Hepatic stellate cell (primary cell): ENCODE measurements at places on chromosomes 13 and 19.

GRCh38 chr13:77375560-77376108 is 48.7 kb upstream of the MYCBP2 start:
- no peak for DNase-seq

GRCh38 chr13:53054569-53054968 is 26.0 kb downstream of the OLFM4 start:
- no peak for DNase-seq

DNA sequence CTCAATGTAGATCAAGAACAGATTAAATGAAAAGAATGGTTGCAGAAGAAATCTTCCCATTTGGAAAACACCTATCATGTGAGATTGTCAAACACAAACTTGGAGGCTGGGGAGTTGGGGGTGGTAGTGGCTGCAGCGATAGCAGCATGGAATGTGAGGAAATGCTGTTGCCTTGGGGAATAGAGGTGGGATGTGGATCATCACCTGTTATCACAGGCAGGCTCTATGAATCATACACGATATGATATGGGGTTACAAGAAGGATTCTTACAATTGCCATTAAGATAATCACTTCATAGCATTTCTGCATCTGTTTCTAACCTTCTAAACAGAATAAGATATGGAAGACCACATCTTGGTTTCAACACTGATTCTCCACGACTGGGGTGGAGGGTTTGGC is 88.7 kb downstream of the RNASEH2B start:
- no peak for DNase-seq

- no peak for DNase-seq
Measured at GRCh38 chr19:19067276-19068072, 3.7 kb downstream of the SLC25A42 start.

DNA sequence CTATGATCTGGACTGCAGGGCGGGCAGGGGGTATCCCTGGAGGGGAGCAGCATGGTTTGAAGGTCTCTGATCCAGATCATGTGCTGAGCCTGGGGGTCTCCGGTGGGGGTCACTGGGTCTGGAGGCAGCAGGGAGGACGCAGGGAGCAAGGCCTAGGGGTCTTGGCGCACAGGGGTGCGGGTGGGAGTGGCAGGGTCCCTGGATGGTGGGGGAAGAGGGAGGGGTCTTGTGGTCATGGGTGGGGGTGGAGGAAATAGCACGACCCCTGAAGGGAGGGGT is 1.9 kb downstream of the BTBD2 start:
- DNase-seq, result no peak

GRCh38 chr19:10173527-10173926 is 21.2 kb downstream of the DNMT1 start:
- DNase-seq, result no peak

GRCh38 chr19:43610493-43610892 is 1.4 kb upstream of the SRRM5 start:
- DNase-seq, result no peak

DNA sequence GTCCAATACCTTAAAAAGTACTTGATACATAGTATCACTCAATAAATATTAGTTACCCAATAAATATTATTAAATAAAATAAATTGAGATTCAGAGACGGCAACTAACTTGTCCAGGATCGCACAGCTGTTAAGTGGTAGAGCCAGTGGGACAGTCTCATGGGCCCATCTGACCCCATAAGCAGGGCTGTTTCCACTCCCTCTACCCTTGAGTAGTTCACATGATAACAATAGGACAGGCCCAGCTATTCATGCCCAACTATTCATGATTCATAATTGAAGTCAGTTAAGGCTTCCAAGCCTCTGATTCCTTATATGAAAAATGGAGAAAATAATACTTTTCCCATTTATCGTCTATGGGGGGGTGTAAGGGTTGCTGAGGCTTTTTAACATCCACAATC is 78.2 kb downstream of the C13orf42 start:
- DNase-seq, result no peak

GRCh38 chr13:74062933-74063332 is 71.3 kb downstream of the KLF12 start:
- peak; percentile 32 for DNase-seq

DNA sequence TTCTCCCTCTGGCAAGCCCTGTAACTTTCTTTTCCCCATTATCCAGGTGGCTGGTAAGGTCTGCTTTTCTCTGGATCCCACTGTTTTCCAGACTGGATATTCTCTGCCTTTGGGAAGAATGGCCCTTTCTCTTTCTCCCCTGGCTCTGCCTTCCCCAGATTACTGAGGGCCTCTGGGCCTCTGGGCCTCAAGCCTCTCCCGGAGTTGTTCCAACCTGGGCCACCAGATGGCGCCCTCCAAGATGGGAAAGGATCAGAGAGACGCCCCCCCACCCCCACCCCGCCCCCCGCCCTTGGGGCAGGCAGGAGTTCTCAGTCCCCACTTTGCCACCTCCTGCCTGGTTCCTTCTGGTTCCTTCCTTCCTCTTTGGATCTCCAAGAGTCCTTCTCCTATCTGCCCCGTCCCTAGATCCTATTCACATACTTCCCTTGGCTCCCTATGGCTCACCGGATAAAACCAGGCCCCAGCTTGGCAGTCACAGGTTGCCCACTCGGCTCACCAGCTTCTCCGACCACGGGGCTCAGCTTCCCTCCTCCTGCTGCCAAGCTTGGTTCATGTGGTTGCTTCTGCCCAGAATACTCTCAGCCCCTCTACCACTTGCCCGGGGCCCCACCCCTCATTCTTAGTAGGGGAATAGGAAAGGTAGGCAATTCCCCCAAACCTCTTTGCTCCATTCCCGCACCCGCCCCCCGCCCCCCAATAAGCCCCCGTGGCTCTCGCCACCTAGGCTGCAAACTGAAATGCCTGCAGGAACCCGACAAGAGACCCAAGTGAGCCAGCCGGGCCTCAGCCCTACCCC is 13.1 kb downstream of the EPS8L1 start:
- DNase-seq, result peak; percentile 81

DNA sequence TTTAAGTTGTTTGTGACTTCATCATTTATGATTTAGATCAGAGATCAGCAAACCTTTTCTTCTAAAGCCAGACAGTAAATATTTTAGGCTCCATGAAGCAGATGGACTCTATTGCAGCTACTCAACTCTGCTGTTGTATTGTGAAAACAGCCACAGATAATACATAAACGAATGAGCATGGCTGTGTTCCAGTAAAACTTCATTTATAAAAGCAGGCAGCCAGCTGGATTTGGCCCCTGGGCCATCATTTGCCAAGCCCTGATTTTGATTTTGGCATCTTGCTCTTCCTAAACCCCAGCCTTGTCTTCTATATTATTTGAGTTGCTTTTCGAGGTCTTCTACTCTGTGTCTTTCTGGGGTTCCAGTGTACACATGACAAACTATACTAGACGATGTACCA is 41.3 kb downstream of the RNASEH2B start:
- no peak for DNase-seq

DNA sequence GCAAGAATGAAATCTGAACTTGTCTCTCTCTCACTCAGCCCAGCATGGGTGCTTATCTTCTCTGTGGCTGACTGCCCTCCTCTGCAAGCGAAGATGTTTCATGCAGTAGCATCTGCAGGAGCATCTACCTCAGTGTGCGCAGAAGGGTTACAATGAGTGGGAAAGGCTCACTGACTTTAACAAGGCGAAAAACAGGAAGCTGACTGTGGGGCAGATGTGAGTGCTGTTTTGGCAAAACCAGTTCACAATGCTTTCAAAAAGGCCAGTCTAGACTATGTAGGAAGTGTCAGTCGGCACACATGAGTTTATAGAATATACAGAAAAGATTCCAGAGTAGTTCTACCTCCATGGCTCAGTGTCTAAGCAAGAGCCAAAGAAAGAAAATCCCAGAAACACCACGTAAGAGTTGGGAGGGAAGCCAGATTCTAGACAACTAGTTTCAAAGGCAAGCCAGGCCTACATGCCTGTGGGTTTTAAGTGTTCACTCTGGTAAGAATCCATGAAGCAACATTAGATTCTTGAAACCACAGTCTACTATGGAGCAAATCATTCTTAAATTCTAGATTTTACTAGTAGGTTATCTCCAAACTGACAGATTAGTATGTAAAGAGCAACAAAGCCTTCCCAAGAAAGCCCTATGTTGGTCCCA is 124.5 kb downstream of the ABCC4 start:
- DNase-seq, result no peak

DNA sequence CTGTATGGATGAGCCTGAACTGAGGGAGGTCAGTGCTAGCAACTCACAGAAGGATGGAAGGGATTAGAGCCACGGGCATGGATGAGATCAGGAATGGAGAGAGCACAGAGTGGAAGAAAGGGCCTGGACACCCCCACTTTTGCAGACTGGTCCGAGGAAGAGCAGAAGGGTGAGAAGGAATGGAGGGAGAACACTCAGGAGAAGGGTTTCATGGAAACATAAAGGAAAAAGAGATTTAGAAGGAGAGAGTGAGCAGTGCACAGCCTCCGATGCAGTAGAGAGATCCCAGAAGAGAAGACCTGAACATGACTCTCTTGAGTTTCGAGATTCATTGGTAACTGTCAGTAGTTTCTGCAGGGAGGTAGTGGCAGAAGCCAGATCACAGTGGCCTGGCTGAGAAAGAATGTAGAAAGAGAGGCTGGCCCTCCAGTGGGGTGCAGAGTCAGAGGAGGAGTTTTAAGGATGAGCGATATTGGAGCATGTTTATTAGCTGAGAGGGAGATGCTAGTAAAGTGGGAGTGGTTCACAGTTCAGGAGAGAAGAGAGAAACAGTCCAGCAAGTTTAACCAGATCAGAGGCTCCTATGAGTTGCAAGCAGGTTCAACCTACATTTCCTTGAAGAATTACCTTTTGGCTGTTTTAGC is 108.9 kb downstream of the ZAR1L start:
- DNase-seq, result no peak

GRCh38 chr13:100334214-100334613 is 245.3 kb downstream of the PCCA start:
- DNase-seq, result no peak

DNA sequence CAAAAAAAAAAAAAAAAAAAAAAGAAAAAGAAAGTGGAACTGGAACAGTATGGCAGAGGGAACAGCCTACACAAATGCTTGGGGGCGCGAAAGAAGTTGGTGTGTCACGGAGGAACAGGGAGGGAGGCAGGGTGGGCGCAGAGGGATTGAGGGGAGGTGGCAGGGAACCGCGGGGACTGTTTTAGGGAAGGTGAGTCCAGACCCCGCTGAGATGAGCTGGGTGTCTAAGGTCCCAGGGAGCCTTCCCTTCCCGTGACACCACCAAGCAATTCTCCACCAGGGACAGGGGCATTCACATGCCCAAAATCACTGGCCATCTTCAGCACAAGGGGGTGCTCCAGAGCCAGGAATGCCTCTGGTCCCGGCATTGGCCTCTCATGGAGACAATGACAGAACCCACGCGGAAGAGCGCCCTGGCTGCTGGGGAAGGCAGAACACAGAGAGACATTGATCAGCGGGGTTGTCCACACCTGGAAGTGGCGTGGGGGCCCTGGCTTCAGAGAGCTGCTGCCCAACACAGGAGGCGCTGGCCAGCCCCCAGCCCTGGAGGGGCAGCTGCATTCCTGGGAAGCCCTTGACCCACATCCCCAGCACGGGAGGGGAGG is 6.9 kb downstream of the PEAK3 start:
- DNase-seq, result peak; percentile 86

DNA sequence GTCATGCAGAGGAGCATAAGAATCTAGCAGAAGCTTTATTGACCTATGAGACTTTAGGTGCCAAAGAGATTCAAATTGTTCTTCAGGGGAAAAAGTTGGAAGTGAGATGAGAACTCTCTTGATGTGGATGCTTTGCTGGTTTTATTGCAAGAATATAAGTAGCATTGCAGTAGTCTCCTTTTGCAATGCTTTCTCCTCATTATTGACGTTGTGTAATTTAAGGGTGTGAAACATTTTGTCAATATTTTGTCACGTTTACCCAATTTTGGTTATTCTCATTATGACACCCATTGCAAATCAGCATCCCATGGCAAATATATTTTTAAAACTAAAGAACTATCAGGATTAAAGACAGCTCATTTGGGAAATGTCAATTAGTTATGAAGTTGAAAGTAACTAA is 11.9 kb upstream of the LILRB5 start:
- no peak for DNase-seq

- no peak for DNase-seq
Measured at GRCh38 chr13:112636401-112636975, 48.5 kb upstream of the TUBGCP3 start.

DNA sequence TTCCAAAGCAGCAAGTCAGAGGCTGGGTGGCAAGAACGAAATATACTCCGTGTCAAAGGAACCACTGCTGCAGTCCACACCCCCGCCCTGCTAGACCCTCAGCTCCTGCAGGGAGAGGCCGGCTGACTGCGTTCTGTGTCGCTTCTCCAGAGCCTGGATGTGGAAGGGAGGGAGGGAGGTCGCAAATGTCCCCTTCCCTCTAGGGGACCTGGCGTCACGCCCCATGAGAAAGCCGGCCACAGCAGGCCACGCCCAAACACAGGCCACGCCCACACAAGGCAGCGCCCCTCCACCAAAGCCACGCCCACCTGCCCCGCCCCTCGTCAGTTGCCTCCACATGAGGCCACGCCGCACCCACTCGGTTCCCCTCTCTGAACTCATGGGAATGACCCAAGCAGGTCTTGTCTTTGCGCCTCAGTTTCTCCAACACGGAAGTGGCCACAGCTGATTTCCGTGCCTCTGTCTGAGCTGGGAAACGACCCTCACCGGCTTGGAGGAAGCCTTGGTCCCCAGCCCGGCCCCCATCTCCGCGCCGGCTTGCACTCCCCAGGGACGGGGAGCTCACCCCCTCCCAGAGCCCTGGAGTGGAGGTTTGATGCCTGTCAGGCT is 38.4 kb upstream of the TCF3 start:
- DNase-seq, result no peak

GRCh38 chr13:52447815-52448552 is 2.5 kb downstream of the VPS36 start:
- DNase-seq, result no peak

DNA sequence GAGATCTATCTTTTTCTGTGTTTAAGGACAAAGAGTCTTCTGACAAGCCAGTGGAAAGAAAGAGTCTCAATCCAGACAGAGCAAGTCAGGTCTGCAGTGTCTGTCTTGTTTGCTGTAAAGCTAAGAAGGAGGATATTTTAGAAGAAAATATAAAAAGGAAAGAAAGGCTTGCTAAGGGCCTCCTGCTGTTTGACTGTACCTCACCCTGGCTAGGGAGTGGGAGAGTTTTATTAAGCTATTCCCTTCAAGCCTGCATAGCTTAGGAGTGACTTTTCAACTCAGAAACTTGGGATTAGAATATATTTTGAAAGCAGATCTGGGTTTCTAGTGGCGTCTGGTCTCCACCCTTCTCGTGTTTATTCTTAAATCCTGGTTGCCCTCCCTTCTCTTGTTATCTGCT is 460.0 kb downstream of the COG6 start:
- no peak for DNase-seq
